ENCODE measurements at places on chromosomes 11 and 22.
A peak's percentile ranks its signal among the peaks of the same experiment; 100 is the strongest.

- DNase-seq, result no peak
These were observed 8.1 kb downstream of the SCARF2 start for GRCh38 chr22:20429254-20430100.

- DNase-seq, result no peak
These were observed 230.9 kb upstream of the UBASH3B start for GRCh38 chr11:122424636-122425035.

- peak; percentile 73 for DNase-seq
These were observed 3.9 kb upstream of the ABCG4 start for GRCh38 chr11:119144825-119145486.

DNA sequence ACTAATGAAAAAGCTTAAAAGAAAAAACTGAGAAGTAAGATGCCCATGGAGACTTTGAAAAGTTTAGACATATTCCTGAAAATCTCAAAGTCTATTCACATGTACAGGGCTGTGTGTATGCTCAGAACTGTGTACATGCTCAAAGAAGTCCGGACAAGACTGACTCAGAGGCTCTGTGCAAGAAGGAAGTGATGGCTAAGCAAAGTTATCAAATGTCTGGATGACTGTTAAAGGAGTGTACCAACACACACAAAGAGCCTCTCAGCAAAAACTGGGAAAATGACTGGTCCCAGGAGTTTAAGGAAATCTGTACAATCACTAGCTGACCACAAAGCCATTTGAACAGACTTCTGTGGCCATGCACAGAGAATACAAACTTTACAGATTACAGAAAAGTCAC is 33.1 kb upstream of the ARHGAP32 start:
- DNase-seq, result no peak

- no peak for DNase-seq
These were observed 24.5 kb upstream of the CACNG2 start for GRCh38 chr22:36727927-36728488.

GRCh38 chr11:26283852-26284408 is 48.0 kb upstream of the ANO3 start:
- no peak for DNase-seq

GRCh38 chr11:134040386-134041302 is 28.2 kb upstream of the JAM3 start:
- no peak for DNase-seq

DNA sequence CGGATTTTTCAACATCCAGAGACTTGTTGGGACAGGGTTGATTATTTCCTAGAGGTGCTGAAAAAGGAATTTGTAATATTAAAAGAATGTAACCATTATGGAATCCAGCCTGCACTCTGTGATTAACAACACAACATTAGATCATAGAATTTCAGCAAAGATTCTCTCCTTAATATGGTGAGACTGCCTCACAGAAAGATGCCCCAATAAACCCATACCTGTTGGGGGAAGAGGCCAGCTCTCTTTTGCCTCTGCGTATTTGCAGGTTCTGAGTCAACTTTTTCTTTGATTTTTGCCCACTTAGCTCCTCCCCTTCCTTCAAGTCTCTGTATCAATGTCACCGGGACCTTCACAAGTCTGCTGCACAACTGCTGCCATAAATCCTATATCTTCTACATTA is 12.4 kb upstream of the MTMR3 start:
- DNase-seq, result no peak

GRCh38 chr11:34299284-34299972 is 58.4 kb downstream of the ABTB2 start:
- peak; percentile 48 for DNase-seq

GRCh38 chr11:76234416-76235232 is 28.3 kb upstream of the WNT11 start:
- DNase-seq, result peak; percentile 68

DNA sequence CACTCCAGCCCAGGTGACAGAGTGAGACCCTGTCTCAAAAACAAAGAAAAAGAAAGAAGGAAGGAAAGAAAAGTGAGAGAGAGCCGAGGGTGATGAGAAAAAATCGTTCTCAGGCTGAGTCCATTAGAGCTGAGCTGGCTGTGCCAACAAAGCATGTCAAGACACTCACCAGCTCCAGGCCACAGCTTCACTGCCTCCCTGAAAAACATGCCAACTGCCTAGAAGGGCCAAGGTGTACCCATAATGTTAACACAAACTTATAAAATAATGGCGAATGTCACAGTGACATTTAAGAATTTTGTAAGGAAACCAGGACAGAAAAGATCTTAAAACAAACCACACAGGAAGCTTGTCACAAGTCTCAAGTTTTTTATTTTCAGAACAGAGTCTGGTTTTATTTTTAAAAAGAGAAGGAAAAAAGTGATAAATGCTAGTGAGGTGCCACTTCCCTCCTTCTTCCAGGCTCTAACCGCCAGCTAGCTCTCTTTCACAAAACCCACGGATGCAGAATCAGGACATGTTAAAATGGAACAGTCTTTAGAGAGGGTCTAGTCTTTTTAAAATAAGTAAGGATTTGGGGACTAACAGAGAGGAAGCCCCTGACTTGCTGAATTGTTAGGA is 5.1 kb downstream of the TMEM121B start:
- no peak for DNase-seq

DNA sequence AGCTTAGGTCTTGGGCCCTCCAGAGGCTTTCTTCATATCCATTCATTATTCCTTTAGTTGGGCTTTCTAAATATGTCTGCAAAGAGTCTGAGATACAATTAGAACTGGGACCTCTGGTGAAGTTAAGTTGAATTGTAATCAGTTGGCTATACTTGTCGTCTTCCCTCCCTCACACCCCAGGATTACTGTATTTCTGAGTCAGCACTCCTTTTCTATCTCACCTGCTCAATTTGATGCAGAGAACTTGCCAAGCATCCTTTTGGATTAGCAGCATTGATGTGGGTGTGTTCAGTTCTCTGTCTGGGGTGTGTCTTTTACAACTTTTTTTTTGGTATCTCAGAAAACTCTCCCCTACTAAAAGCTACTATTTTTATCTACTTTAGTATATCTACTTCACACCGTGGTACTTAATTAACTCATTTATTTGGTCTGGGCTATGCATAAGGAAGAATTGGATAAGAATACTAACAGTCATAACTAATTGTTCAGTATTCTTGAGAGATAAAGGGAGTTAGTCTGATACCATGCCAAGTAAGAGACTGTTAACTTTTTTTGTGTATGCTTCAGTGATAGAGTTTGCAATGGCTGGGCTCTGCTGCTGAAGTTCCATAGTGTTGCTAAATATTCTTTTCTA is 15.1 kb downstream of the CTNND1 start:
- no peak for DNase-seq

- no peak for DNase-seq
These were observed 32.8 kb downstream of the ARHGAP20 start for GRCh38 chr11:110679323-110679975.

DNA sequence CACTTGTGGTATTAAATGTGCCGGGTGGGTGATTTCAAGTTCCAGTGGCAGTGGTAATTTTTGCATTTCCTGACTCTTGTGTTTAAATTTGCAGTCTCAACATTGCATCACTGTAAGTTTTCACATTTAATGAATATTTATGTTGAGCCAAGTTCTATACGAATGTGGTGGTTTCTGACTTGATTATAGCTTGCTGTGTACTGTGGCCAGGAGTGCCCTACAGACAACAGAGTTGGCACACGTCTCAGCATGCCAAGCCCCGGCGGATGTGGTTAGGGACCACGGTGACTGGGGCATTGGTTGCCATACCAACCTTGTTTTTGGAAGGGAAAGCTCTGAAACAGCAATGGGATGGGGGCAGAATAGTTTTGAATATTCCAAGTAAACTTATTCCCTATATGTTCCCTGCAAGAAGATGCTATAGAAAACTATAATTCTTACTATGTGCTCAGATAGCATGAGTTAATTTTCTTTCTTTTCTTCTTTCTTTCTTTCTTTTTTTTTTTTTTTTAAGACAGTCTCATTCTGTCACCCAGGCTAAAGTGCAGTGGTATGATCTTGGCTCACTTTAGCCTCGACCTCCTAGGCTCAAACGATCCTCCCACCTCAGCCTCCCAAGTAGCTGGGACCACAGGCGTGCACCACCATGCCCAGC is 16.0 kb downstream of the ZNRF3 start:
- peak; percentile 60 for DNase-seq

GRCh38 chr11:126194121-126194543 is 17.3 kb downstream of the RPUSD4 start:
- DNase-seq, result peak; percentile 69

DNA sequence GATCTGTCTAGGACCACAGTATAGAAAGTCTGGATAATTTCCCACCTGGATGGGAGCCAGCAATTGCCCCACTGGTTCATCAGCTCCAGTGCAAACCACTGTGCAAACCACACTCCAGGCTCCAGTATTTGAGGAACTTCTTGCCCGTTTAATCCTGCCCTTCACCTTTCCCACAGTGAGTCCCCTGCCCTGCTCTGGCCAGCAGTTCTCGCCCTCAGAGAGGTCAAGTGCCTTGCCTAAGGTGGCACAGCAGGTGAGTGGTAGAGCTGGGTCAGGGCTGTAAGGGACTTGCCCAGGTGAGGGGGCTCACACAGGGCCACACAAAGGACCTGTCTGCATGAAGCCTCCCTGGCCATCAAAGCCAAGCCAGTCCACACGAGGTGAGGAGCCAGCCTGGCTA is 24.1 kb downstream of the MS4A10 start:
- DNase-seq, result no peak

GRCh38 chr11:11122749-11123148 is 230.3 kb downstream of the CSNK2A3 start:
- no peak for DNase-seq

DNA sequence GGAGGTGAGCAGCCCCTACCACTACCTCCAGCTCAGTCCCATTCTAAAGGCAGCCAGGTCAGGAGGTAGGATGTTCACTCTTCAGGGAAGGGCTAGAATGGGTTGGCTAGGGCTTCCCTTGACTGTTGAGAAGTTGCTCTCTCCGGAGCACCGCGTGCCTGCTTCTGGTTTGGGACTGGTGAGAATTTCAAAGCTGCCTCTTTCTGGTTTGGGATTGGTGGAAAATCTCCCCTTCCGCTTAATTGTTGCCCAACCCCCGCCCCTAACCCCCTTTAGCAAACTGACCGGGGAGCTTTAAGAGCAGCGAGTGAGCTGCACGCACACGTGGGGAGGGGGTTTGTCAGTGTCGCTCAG is 686 bp downstream of the USP2 start:
- DNase-seq, result no peak

DNA sequence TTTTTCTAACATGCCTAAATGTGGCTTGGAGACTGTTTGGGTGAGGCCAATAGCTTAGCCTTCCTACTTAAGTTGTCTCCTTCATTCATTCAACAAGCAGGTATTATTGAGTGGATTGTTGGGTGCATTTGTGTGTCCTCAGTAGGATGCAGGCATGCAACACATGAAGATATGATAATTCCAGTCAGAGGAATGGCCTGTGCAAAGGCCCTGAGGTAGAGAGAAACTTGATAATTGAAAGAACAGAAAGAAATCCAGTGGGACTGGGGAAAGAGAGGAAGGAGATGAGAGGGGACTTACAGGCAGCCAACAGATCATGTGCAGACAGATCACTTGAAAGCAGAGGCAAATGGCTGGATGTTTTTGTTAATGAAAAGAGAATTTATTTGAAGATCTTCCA is 15.3 kb upstream of the PRAME start:
- DNase-seq, result no peak

DNA sequence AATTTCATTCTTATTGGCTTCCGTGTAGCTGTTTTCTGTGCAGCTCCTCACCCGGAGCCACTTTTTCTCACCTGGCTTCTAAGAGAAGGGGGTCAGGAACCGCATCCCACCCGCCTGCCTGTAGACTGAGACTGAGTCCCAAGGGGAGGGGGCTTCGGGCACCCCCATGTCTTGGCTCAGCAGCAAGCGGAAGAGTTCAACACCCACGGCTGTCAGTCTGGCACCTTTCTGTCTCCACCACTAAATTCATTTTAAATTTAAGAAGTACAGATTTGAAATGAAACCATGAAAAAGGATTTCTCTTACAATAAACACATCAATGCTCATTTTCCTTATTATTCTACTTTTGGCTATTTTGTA is 66.7 kb downstream of the EFCAB6 start:
- DNase-seq, result no peak

GRCh38 chr11:124839972-124840621 is 25.1 kb upstream of the ROBO3 start:
- DNase-seq, result no peak

DNA sequence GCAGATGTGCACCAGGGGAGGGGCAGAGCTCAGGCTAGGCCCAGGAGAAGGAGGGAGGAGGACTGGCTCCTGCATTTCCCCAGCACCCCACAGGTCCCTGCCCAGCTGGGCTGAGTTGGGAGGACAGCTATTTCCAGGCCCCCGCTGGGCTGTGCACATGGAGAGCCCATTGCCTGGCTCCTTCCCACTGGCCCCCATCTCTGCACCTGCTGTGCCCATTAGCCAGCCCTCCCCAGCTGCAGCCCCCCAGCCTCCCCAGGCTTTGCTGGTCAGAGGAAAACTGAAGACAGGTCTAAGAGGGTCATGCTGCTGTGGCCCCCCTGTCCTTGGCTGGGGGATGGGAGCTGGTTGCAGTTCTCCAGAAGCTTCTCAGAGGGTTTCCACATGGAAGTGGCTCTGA is 81.8 kb upstream of the SHANK2 start:
- DNase-seq, result no peak

GRCh38 chr11:118635237-118635591 is 27.8 kb downstream of the PHLDB1 start:
- no peak for DNase-seq

GRCh38 chr11:10601837-10602236 is 33.4 kb upstream of the LYVE1 start:
- no peak for DNase-seq

DNA sequence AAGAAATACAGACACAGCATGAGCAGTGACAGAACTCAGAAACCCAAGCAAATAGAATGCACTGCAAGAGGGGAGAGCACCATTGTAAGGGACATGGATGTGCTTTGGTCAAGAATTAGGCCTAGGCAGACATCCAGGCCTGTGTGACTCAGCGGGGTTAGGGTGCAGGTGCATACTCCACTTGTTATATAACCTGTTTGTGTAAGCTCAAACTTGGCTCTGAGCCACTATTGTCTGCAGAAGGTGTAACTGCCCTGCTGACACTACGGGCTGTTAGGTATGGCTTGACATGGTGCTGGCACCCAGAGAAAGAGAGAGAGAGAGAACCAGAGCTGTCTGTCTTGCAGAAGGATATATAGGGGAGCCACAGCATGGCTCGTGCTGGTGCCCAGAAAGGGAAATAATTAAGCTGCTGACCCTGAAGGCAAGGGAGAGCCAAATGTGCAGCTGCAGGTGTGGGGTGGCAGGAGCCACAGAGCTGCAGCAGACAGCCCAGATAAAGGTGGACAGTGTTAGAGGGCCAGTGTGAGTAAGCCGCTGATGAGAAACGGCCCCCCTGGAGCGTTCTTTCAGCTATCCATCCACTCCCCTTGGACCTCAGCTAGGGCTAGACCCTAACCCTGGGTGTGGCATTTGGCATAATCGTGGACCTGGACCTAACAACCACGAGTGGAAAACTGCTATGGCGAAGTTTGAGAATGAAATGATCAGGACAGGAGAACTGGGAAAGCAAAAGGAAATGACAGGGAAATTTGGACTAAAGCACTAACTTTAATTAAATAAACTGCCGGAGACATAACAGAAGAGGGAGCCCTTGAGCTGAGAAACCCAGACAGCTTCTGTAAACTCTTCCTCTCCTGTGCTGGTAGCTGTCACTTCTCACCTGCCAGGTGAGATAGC is 253.0 kb upstream of the CCDC179 start:
- no peak for DNase-seq

Measured in right hindlimb (tissue), 1 donor.